Stimulated activated CD4-positive, alpha-beta T cell treated with anti-CD3 and anti-CD28 coated beads, Interleukin-12 subunit alpha, Interleukin-12 subunit beta, amount 100 ng/mL, for 48 hours (primary cell): ENCODE measurements at places on chromosomes 11 and 22.

GRCh38 chr11:111814557-111815320 is 48.5 kb upstream of the PPP2R1B start:
- no peak for DNase-seq

DNA sequence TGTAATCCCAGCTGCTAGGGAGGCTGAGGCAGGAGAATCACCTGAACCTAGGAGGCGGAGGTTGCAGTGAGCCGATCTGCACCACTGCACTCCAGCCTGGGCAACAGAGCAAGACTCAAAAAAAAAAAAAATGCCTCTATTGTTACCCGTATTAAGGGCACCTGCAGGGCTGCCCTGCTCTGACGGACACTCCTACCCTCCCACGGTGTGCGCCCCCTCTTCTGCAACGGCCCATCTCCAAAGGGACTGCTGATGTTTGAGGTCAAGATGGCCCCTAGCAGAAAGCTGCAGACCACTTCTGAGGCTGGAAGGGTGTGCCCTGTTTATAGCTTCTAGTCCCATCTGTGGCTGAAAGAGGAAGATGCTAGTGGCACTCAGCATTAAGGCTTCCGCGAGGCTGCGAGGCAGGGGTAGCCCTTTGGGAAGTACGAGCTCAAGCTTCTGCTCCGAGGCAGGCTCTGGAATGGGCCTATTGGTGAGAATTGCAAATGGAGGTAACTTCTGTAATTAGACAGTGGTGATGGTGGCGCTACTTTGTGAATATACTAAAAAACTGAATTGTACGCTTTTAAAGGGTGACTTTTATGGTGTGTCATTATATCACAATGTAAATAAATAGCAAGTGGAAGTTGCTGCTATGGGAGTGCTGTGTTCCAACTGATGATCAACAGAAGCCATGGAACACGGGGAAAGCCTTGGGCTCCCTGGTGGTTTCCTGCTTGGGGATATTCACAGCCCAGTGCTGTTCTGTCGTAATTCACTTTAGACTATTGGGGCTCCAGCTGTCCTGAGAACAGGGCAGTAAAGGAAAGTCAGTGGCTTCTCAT is 24.3 kb downstream of the ARFGAP2 start:
- DNase-seq: no peak

DNA sequence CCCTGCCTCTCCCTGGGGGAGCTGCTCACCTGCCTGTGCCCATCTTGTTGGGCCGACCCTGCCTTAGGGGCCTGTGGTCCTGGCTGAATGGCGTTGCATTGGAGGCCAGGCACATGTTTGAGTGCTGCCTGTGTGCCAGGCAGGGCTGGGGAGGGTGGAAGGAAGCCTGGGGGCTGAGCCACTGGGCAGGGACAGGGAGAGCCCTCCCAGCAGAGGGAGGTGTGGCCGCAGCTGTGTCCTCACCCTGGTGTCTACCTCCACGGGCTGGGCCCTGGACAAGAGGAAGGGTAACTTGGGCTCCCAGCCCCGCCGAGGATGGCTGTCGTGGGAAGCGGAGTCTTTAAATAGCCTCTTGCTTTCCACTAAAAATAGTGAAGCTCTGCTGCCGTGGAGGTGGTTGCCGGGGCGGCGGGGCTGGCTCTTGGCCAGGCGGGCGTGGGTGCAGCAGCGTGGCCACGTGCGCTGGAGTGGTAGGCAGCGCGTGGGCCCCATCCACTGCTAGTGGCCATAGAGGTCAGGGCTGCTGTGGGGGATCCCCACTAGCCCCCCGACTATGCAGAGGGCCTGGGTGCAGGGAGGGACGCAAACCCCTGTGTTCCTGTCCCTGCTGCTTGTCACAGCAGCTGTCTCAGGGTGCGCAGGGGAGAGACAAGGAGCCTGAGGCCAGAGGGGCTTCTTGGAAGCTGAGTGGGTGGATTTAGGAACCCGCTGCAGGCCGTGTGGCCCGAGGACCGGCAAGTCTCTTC is 6.2 kb downstream of the ZDHHC8 start:
- DNase-seq: no peak

DNA sequence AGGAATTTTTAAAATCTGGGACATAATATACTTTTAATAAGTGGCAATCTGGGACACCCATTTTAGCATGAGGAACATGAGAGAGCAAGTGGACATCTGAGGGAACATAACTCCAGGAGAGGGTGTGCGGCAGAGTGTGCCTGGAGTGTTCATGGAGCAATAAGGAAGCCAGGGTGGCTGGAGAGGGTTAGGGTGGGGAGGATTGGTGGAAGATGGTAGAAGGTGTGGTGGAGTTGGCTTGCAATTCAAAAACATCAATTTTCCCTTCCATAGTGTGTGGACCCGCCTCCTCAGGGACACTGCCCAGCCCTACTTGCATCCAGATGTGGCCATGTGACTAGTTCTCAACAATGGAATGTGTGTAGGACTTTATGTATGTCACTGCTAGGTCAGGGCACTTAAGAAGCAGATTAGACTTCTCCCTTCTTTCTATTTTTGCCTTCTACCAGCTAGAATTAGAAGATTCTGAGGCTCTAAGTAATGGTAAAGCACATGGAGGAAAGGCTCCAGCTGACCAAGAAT is 4.4 kb upstream of the DENND5A start:
- DNase-seq: no peak

GRCh38 chr11:10087186-10087922 is 206.7 kb downstream of the SBF2 start:
- DNase-seq: no peak

GRCh38 chr11:45527898-45528297 is 137.5 kb downstream of the CHST1 start:
- DNase-seq: peak; percentile 2

DNA sequence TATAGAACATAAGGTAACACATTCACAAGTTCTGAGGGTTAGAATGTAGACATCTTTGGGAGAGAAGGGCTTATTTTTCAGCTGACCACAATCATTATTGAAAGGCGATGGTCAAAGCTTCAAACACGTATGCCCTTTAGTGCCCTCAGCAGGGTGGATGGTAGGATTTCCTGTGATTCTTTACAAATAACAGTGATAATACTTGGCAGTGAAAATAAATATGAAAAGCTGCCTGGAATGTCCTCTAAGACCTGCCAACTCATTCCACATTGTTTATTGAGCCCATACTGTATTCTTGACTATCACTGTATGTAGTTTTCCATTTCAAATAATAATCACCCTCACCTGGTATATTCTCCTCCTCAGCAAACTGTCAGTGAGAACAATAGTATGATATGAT is 13.7 kb upstream of the MPEG1 start:
- DNase-seq: no peak

DNA sequence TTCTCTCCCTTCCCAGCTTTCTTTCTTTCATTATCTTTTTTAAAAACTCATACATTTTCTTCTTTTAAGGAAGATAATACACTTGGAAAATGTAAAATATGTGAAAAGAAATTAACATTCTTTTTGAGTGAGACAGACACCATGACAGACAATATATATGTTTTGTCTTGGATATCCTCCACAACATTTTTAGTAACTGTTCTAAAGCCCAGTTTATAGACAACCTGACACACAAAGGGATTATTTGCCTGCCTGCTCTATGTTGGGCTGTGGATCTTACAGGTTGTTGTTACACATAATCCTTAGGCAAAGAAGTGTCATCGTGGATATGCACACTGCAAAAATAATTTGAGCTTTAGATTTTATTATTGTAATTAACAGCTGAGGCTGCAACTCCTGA is 301.4 kb upstream of the PDGFD start:
- DNase-seq: no peak

GRCh38 chr22:49215840-49216239 is 611.8 kb downstream of the BRD1 start:
- DNase-seq: no peak

GRCh38 chr22:30452861-30453260 is 19.0 kb downstream of the SEC14L3 start:
- DNase-seq: no peak

GRCh38 chr11:57001674-57002401 is 13.1 kb downstream of the OR5AK2 start:
- DNase-seq: no peak

- no peak for DNase-seq
Measured at GRCh38 chr11:23727387-23727786, 769.5 kb upstream of the LUZP2 start.

GRCh38 chr11:65786786-65787636 is at the start of gene OVOL1:
Gene OVOL1 (plus strand): TSS chr11:65787063. CDS start chr11:65787374, 311 bp downstream.
- DNase-seq: no peak

DNA sequence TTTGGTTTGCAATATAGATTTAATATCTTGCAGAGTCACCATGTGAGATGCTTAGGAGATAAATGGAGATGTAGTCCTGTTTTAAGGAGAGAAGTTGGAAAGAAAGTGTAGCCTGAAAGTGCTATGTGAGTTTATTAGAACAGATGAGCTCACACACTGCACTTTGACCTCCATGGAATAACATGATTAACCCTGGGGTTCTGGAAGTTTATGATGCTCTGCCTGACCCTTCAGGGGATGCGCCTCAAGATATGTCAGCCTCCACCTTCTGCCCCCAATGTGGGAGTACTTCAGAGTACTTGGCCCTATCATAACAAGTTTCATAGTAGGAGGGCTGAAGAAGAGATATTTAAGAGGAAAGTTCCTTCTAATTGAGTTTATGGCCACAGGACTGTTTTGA is 23.3 kb upstream of the TRIM21 start:
- no peak for DNase-seq

GRCh38 chr11:26974069-26974783 is 19.7 kb upstream of the FIBIN start:
- DNase-seq: no peak

GRCh38 chr11:35111161-35112055 is 27.6 kb upstream of the CD44 start:
- DNase-seq: no peak

DNA sequence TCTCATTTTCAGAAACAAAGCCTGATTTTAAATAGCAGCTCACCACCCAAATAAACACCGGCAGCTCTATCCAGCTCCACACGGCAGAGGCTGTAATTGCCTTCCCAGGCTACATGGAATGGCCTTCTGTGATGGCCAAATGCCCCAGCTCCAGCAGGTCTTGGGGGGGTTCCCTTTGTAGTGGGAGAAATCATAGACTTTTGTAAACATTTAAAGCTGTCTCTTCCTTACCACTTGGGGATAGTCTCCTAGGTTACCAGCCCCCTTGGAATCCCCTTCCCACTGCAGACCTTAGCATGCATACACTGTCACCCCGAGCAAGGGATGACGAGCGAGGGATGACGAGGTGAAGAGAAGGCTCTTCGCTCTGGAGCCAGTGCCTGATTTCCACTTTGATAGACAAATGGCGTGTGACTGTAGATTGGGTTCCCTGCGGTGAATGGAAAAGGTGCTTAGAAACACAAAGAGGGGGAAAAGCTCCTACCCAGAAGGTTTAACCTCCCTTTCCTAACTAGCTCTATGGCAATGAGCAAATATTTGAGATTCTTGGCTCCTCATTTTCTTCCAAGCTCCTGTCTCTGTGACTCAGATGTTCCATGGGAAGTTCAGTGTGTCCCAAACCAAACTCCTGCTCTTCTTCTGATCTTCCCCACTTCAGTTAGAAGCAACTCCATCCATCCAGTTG is 108.0 kb upstream of the CADM1 start:
- no peak for DNase-seq

DNA sequence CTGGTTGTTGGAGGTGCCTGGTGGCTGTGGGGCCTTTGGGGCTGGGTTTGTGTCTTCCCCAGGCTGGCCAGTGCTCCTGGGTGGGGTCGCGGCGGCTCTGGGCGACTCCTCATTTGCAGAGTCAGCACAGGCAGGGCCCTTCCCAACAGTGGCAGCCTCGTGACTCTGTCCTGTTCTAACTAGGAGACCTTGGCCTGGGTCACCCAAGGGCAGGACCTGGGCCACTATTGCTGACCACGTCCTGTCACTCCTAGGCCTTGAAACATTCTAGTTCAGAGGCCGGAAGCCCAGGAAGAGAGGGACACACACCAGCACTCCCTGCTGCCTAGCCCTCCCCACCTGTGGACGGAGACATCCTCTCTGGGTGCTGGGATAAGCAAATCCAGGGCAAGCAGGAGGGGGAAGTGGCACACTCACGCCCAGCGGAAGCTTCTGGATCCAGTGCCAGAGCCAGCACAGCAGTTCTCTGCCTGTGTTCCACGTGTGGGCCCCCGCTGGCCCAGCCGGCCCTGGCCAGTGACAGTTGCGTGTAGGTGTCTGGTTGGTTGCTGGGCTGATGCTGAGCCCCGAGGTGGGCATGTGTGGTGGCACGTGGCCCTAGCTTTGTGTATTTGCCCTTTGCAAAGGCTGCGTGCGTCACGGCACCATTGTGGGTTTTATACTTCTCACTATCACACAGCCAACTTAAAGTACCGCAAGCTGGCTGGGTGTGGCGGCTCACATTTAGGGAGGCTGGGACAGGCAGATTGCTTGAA is 4.3 kb upstream of the CHID1 start:
- DNase-seq: no peak

- no peak for DNase-seq
Measured at GRCh38 chr11:110053848-110054414, 39.3 kb upstream of the ZC3H12C start.

DNA sequence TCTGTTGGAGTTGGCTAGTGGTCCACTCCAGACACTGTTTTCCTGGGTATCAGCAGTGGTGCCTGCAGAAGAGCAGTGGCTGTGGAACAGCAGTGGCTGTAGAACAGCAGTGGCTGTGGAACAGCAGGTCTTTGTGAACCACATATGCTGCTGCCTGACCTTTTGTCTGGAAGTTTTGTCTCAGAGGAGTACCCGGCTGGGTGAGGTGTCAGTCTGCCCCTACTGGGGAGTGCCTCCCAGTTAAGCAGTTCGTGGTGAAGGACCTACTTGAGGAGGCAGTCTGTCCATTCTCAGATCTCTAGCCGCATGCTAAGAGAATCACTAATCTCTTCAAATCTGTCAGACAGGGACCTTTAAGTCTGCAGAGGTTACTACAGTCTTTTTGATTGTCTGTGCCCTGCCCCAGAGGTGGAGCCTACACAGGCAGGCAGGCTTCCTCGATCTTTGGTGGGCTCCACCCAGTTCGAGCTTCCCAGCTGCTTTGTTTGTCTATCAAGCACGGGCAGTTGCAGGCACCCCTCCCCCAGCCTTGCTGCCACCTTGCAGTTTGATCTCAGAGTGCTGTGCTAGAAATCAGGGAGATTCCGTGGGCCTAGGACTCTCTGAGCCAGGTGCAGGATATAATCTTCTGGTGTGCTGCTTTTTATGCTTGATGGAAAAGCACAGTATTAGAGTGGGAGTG is 89.1 kb upstream of the TRIM48 start:
- DNase-seq: no peak

DNA sequence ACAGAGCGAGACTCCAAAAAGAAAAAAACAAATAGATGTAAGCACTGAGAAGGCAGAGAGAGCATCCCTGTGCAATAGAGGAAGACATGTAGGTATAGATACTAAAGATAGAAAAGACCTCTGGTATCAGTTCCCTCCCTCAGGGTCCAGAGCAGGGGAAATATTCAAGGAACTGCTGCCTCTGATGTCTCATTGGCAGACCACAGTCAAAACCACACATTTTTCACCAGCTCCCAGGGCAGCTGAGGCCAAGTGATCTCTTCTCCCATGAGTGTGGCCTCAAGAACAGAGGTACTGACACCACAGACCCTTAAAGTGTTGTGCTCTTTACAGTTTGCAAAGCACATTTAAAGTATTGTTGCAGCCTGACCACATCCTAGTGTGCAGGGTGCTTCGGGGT is 288.5 kb downstream of the NTM start:
- DNase-seq: no peak
